Activated CD4-positive, alpha-beta T cell treated with anti-CD3 and anti-CD28 coated beads, Interleukin-2, amount 50 U/mL, for 1 hour (primary cell): ENCODE measurements at places on chromosomes 6 and 20.
A peak's percentile ranks its signal among the peaks of the same experiment; 100 is the strongest.

DNA sequence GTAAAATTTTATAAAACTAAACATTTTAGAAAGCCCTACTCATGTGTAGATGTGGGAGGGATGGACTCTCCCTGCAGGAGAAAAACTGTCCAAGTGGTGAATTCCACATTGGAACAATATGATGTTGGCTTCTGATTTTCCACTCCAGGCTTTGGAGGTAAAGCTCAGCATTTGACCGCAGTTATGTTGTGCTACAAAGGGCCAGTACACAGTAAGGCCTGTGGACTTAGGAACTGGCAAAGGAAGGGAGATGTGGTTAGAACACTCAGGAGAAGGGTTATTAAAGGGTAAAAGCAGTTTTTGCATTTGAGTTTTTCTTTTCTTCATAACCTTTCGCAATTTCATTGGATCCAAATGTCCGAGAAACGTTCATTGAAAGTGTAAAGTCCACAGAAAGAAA, 150.3 kb upstream of the SASH1 start:
- DNase-seq = no peak

- DNase-seq = no peak
Measured at GRCh38 chr6:67252663-67253062, 1382.4 kb upstream of the ADGRB3 start.

- no peak for DNase-seq
Measured at GRCh38 chr20:11452326-11452725, 465.4 kb upstream of the BTBD3 start.

DNA sequence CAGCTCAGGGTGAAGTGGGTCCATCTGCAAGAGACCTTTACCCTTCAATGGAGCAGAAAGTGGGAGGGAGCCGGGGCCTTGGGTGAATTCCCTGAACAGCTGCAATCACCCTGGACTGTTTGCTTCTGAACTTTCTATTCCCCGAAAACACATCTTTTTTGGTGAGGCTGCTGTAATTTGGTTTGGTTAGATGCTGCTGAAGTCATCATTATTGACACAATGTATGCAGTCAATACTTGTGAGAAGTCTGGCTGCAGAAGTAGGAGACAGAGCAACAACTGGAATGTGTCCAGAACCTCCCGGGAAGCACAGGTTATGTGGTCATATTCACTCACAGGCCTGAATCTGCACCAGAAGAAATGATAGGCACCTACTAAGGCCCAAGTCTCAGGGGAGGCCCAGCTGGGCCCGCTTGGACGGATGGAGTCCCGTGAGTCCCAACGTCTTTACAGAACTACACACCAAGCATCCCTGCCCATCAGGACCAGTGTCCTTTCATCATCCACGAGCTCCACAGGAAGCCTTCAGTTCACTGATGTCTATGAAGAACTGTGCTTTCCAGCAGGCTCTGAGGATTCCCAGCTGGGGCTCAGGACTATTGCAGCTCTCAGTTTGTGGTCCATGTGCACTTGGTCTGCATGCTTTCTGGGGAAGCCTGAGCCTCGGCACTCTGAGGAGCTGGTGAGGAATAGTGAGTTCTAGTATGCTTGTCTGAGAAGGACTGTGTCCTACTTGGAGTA, 177.6 kb downstream of the THBS2 start:
- DNase-seq = no peak

- no peak for DNase-seq
Measured at GRCh38 chr6:169809386-169809785, 58.0 kb downstream of the ERMARD start.

DNA sequence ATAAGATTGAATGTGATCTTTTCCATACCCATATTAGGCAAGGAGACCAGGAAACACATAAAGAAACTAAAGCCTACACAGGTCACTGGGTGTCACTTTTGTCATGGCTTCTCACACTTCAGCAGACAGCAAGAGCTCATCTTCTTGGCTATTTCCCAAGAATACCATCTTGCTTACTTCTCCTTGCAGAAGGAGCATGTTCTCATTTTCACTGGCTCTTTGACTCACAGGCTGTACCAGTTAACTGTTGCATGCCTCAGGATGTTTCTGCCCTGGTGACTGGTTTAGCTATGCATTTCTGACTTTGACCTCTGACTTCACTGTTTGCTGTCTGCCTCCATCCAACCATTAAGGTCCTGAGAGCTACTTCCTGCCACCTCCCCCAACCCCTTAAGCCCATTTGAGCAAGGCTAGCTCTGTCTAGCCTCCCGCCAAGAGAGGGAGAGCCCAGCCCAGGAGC, 40.3 kb upstream of the OGFRL1 start:
- no peak for DNase-seq

DNA sequence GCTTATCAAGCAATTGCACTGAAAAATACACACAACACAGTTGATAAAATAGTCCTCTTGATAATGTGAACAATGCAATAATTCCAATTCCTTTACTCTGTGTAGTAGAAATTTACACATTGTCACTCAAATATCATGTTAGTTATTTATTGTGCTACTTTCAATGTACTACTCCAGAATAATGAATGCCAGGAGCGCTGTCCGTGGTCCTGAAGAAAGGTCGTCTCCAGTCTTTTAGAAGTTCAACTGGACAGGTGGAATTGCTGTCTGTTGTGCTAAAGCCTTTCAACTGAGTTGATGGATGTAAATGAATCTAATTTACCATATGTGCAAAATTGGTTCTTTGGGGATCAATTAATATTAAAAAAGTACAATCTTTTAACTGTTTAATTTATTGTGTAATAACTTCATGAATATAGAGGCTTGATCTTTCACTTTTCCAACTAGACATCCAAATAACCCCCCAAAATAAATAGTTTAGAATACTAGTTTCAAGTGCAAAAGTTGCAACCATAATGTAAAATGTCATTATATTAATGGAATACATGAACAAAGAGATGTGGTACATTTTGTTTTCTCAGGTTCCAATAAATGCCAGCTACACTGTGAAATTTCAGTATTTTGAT, 3.2 kb downstream of the GRIK2 start:
- DNase-seq = peak; percentile 26

DNA sequence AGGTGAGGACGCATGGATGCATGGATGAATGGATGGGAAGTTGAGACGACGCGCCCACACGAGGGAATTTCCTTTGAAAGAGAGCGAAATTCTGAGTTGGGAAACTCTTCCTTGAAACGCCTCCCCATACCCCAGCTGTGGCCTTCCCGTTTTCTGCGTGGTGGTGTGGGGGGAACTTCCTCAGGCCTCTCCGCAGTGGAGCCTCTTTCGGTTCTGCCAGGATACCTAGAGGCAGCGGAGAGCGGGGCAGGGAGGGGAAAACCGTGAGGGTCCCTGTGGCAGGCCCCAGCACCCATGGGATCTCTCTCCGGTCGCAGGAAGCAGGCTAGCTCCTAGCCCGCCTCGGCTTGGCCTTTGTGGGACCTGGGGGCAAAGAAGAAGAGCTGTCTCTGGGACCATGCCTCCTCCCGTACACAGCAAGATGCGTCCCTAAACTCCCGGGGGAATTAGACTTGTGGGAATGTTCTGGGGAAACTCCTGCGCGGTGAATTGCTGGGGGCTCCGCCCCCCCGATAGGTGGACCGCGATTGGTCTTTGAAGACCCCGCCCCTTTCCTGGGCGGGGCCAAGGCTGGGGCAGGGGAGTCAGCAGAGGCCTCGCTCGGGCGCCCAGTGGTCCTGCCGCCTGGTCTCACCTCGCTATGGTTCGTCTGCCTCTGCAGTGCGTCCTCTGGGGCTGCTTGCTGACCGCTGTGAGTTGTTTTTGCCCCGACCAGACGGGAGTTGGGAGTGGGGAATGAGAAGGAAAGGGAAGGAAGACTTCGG, at the start of gene CD40:
CD40 (plus strand) TSS at position 611 of the 764 bp plus-strand sequence; CDS start at position 641, 30 bp downstream.
- DNase-seq = peak; percentile 60

GRCh38 chr6:159976686-159977254, 7.9 kb downstream of the IGF2R start:
- no peak for DNase-seq

GRCh38 chr20:19786311-19786710, 28.3 kb downstream of the RIN2 start:
- no peak for DNase-seq
